Panc1 (cell line): ENCODE measurements at places on chromosomes 16 and 17. TPM values are rescaled to one million over a fixed set of nuclear protein-coding genes. Genes with fewer than 3 reads are reported as not detected.

Gene SLC35G6
- total RNA-seq: not detected

Gene DNAH9
- not detected for total RNA-seq

Gene GJC1
- 89.4 TPM for total RNA-seq

Gene PTX4
- not detected for total RNA-seq

Gene MYL4
- 0.49 TPM for total RNA-seq

Gene CLN3
- 60.9 TPM for total RNA-seq

Gene TANC2
- total RNA-seq: 77.5 TPM

Gene CFAP97D1
- total RNA-seq: not detected
